H9 (cell line): ENCODE measurements at places on chromosomes 4 and X. TPM values are rescaled to one million over a fixed set of nuclear protein-coding genes. Genes with fewer than 3 reads are reported as not detected.

The GAGE12D gene
- not detected in 2 replicates for total RNA-seq

DNA sequence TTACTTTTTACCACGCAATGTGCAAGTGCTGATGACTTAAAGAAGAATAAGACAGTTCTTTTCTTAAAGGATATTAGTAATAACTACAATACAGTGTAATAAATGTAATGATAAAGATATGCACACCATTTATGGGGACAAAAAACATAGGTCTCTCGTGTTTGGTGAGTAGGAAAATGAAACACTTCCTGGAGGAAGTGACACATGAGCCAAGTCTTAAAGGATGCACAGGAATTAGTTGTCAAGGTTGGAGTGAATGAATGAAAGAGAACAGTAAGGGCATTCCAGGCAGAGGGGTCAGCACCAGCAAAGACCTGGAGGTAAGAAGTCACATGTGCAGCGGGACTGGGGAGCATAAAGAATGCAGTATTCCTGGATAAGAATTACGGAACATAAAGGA lies 112.7 kb downstream of the SH3RF1 start:
- peaks cover 5% of the 10 kb centered on the region; the same call in 1 of the 2 replicates for H3K4me1 ChIP-seq
- no peaks in the 10 kb centered on the region for H3K27me3 ChIP-seq
- DNase-seq = no peak
- no peak overlapping the region for H3K27ac ChIP-seq
- H3K36me3 ChIP-seq = peaks cover 8% of the 10 kb centered on the region

DNA sequence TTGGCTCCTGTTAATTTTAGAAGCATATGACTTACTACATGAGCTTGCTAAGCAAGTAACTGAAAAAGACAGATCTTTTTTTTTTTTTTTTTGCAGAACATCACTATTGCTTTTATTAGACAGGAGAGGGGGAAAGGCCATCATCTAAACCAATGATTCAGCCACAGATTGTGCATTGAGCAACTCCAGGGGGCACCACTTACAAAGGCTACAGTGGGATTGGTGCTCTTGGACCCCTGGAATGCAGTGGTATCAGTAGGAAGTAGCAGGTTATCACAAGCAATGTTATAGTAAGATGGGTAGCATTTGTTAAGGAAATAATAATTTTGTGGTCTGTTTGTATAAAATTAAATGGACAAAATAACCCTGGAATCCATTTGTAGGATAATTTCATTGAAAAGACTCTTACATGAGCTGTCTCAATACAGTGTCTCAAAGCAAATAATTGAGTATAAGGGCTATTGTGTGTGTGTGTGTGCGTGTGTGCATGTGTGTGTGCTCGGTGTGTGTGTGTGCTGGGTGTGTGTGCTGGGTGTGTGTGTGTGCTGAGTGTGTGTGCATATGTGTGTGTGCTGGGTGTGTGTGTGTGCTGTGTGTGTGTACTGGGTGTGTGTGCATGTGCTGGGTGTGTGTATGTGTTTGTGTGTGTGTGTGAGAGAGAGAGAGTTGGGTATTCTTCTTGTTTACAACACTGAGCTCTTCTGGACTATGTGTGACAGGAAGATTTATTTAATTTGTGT lies 296.3 kb downstream of the PCDH7 start:
- H3K4me1 ChIP-seq = no peaks in the 10 kb centered on the region
- H3K36me3 ChIP-seq = no peaks in the 10 kb centered on the region

- no peak overlapping the region for H3K27ac ChIP-seq
- no peaks in the 10 kb centered on the region for H3K27me3 ChIP-seq
- H3K4me3 ChIP-seq = no peak overlapping the region
- H3K36me3 ChIP-seq = no peaks in the 10 kb centered on the region
- DNase-seq = no peak
Measured at GRCh38 chrX:132821974-132822633, 136.3 kb downstream of the HS6ST2 start.

- H3K4me1 ChIP-seq = no peaks in the 10 kb centered on the region
- no peaks in the 10 kb centered on the region for H3K27me3 ChIP-seq
- H3K27ac ChIP-seq = no peak overlapping the region
- no peak overlapping the region for H3K4me3 ChIP-seq
- H3K36me3 ChIP-seq = no peaks in the 10 kb centered on the region
- no peak for DNase-seq
Measured at GRCh38 chr4:146398896-146399445, 122.8 kb downstream of the SLC10A7 start.

The SMIM31 gene
- total RNA-seq = not detected in 2 replicates

DNA sequence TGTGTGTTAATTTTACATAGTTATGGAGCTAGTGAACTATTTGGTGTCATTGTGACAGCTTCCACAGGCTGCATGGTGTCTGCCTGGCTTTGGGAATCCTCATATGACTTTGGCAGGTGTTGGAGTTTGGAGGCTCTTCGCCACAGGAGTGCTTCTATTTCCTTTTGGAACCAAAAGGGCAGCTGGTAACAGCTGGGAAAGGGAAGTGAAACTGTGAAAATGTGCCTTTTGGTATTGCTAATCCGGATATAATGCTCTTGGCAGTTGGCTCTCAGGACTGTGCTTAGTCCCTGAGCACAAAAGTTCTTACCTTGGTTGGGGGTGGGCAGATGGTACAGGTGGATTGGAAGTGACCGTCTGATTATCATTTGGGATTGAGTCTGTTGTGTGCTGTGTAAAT lies 18.1 kb downstream of the OFD1 start:
- no peaks in the 10 kb centered on the region; the same call in 1 of the 2 replicates for H3K27me3 ChIP-seq
- H3K36me3 ChIP-seq = peaks cover 64% of the 10 kb centered on the region
- H3K4me1 ChIP-seq = no peaks in the 10 kb centered on the region; the same call in 1 of the 2 replicates
- no peak overlapping the region for H3K4me3 ChIP-seq
- H3K27ac ChIP-seq = no peak overlapping the region
